Activated T-cell treated with anti-CD3 and anti-CD28 coated beads, Interleukin-2, amount 50 U/mL, for 4 hours (primary cell): ENCODE measurements at places on chromosomes 1 and 21.

GRCh38 chr1:3656450-3657095 is 4.3 kb downstream of the TP73 start:
- DNase-seq, result no peak

GRCh38 chr1:61579802-61580201 is 145.1 kb downstream of the TM2D1 start:
- no peak for DNase-seq

GRCh38 chr1:197200272-197200899 is 53.9 kb upstream of the ASPM start:
- no peak for DNase-seq

DNA sequence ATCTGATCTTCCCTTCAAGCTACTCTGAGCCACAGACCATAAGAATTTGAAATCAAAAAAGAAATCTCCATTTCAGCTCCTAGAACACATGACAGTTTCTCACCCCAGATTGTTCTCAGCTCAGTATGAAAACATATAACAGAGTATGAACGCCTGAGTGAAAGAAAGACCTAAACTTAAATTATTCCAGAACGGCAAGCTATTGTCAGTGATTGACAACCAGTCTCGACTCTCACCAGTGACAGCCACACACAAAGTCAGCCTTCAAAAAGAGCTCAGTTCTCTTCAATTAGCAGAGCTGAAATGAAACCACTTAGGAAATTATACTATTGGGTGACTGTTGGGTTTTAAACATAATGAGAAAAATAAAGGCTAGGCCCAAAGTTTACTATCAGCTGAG is 312.8 kb downstream of the OMA1 start:
- no peak for DNase-seq

DNA sequence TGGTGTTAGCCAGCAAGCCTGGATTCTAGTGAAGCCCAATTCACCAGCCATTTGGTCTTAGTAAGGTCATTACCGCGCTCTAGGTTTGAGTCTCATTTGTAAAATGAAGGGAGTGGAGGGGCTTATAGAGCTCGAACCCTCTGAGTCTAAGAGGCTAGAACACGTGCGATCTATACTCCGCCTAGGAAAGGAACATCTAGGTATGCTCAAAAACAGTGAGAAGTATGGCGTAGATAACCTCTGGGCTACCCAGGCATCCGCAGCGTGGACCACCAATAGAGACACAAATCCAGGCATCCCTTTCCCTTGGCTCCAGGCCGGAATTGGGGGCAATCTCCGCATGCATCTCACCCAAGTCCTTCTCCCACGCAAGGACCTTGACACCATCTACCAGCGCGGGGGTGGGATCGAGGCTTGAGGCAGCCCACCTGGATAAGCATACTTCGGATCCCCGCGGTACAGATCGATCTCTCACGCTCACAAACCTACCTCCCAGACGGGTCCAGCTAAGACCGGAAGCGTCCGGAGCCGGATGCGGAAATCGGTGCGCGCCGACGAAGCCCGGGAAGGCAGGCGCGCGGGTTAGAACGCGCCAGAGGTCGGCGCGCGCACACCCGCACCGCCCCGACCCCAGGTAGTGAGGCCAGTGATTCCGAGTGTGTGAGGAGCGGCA is at the start of gene METTL25B:
Gene METTL25B, plus strand, starts transcription at position 544 of the 673 bp plus-strand sequence. CDS start 636 bp downstream, outside the sequence.
- DNase-seq, result no peak

DNA sequence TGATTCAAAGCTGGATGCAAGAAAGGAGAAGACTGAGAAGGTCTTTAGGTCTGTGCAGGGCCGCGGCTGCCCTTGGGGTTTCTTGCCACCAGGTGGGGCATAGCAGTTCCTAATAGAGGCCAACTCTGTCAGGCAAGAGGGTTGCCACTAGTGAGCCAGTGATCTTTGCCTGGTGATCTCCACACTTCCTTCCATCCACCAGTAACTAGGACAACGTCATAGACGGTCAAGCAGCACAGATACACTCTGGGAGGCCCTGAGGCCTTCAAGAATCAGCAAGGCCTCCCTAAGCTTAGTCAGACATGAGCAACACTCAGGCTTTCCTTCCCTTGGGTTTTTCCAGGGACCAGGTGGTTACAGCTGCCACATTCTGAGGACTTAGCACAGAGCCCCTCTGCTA is 32.9 kb upstream of the ATP2B4 start:
- peak; percentile 45 for DNase-seq

DNA sequence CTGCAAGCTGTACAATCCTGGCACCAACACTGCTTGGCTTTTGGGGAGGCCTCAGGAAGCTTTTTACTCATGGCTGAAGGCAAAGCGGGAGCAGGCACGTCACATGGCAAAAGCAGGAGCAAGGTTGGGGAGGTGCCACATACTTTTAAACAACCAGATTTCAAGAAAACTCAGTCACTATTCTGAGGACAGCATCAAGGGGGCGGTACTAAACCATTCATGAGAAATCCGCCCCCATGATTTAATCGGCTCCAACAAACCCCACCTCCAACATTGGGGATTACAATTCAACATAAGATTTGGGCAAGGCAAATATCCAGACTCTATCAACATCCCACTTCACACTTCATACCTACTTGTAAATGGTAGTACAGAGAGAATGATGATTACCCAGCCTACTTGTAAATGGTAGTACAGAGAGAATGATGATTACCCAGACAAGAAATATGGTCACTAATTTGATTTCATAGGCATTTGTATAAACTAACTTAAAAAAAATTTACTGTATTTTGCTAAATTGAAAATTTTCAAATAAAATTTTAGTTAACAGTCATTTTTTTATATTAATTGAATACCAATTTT is 24.9 kb downstream of the ATP5PF start:
- no peak for DNase-seq

GRCh38 chr1:223720971-223721591 is 8.7 kb downstream of the CAPN2 start:
- no peak for DNase-seq

DNA sequence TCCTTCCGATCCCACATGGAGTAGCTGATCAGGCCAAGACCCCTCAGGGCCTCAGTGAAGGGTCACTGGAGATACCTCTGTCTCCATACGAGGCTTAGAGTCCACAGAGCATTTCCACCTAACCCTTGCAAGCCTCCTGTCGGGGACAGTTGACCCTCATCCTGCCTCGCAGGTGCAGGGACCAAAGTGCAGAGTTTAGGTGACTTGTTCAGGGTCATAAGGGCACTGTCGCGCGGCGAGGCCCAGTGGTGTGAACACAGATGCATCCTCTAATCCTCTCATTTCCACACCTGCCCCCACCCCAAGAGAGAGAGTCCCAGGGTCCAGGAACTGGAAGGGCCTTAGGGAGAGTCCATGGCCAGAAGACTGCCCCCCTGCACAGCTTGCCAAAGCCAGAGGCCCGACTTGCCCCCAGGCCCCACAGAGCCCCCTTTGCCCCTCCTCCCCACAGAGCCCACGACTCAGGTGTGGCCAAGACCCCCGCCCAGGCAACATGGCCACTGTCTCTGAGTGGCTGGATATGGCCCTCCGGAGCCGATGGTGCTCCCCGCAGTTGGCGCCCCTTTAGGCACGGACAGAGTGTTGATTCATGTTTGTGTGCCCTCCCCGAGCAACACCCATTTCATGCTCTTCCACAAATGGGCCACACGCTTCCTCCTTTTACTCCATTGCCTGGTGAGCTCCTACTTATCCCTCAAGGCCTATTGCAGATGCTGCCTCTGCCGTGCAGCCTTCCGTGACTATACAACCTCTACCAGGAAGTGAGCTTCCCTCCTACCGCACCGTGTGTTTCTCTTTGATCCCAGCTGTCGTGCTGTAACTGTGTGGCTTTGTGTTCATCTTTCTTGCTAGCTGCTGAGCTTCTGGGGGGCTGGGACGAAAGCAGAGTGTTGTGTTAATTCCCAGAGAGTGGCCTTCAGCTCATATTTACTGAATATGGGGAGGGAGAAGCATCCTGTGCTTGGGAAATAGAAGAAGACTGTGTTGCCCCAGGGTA is 1.7 kb downstream of the TRPM2 start:
- no peak for DNase-seq

- DNase-seq, result no peak
These were observed 372.0 kb upstream of the DAB1 start for GRCh38 chr1:57795886-57796285.

- DNase-seq, result no peak
These were observed 8.2 kb downstream of the TTLL7 start for GRCh38 chr1:83990734-83991133.

DNA sequence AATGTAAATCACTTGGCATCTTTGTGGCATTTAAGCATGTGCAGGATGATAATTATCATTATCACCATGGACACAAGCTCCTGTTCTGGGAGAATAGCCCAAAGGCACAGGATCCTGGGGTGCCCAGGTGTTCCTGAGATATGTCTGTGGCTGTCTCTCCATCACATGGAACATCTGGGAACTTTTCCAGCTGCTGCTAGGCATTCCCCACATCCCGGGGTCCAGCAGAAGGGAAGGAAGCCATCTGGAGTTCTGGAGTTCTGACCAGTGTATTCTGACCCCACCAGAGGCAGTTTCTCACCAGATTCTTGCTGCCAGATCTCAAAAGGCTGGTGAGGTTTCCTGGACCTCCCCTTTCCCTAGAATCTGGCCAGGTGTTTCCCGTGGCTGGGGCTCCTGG is 259.7 kb upstream of the VAMP3 start:
- DNase-seq, result no peak

- DNase-seq, result no peak
These were observed 349.0 kb downstream of the SIPA1L2 start for GRCh38 chr1:232280910-232281309.

- DNase-seq, result no peak
These were observed 836 bp downstream of the CDC7 start for GRCh38 chr1:91501523-91501851.

DNA sequence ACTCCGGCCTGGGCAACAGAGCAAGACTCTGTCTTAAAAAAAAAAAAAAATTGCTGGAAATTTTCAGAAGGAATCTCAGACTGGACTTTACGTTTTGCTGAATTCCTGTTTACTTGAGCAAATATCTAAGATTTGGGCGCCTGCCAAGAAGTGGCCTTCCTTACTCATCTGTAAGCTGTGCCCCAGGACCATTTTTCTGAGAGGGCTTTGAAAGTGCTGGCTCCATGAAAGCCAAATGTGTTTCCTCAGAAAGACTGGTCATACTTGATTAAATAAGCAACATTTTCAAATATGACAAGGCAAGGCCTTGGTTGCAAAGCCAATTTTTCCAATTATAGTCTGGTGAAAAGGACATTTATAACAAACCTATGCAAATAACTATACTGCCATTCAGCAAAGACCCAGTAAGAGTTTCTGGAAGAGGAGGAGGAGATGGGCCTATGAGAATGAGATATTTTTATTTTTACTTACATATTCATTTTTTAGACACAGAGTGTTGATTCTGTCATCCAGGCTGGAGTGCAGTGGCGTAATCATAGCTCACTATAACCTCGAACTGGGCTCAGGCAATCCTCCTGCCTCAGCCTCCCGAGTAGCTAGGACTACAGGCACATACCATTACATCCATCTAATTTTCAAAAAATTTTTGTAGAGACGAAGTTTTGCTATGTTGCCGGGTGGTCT is 56.3 kb upstream of the HTR1D start:
- no peak for DNase-seq

- no peak for DNase-seq
These were observed 21.3 kb downstream of the OVAAL start for GRCh38 chr1:180579961-180580611.

GRCh38 chr1:81298266-81298665 is 502.5 kb upstream of the ADGRL2 start:
- no peak for DNase-seq

DNA sequence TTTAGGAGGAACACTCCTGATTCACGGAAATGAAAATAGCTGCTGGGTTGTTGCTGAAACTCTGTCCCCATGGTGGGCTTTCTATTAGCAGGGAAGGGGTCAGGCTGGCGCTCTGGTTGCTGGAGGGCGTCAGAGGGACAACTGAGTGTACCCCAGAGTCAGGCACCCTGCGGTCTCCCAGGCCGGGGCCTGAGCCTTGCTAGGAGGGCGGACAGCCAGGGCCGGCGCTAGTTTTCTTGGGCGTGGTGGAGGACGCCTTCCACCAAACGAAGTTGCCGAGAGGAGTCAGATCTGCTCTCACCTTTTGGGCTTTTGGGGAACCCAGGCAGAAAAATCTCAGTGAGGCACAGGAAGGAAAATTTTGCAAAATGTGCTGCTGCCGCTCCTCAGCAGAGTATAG is 54.8 kb downstream of the NGF start:
- DNase-seq, result no peak

GRCh38 chr1:14487671-14488070 is 110.8 kb upstream of the KAZN start:
- no peak for DNase-seq

DNA sequence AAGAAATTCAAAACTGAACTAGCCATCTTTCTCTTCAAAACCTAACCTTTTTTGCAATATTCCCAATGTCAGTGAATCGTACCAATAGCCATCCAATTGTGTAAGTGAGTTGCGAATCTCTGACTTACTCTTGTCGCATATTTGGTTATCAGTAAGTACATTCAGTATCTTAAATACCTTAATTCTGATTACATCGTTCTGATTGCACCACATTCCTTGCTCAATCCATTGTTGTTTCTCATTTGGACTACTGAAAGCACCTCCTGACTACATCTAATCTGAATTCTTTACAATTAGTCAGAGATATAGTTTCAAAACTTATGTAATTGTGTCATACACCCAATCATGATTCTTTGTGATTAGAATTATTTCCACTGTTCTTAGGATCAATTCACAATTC is 16.8 kb upstream of the BRINP3 start:
- no peak for DNase-seq

GRCh38 chr1:47262787-47263413 is 30.9 kb upstream of the TAL1 start:
- peak; percentile 11 for DNase-seq

GRCh38 chr1:201542309-201543035 is 3.5 kb downstream of the NAV1 start:
- no peak for DNase-seq

- peak; percentile 20 for DNase-seq
These were observed 808 bp downstream of the MAP3K21 start for GRCh38 chr1:233328142-233328921.

DNA sequence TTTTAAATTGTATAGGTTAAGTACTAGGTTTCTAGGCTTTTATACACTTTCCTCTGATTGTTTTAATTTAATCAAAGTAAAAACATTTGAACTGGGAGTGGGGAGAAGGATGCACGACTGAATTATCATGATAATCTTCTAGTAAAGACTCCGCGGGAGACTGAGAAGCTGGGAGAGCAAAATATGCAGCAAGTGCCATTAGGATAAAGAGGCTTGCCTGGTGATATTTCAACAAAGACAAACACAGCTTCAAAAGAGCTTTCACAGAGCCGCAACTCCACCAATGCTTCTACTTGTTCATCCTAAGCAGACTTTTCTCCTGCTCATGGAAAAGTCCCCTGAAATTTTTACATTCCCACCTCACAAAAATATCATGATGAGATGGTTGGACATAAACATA is 239.0 kb upstream of the PTBP2 start:
- DNase-seq, result no peak
